A172 (cell line): ENCODE measurements at places on chromosomes 12 and 14. TPM values are rescaled to one million over a fixed set of nuclear protein-coding genes. Genes with fewer than 3 reads are reported as not detected.

MON2 gene
- total RNA-seq, result 10.9 and 15.1 TPM in 2 replicates

DHH gene
- not detected in 2 replicates for total RNA-seq

MLEC gene
- 105 and 120 TPM in 2 replicates for total RNA-seq

TGFB3 gene
- total RNA-seq, result 2.1 and 2.3 TPM in 2 replicates

KRT77 gene
- total RNA-seq, result not detected in 2 replicates

DNAI7 gene
- 0.38 TPM in 1 of 2 replicates, not detected in the other for total RNA-seq

MSI1 gene
- total RNA-seq, result 0.57 and 1.6 TPM in 2 replicates

GOLGA5 gene
- 24.7 and 28.1 TPM in 2 replicates for total RNA-seq

- no peak for DNase-seq
Measured at GRCh38 chr14:25953532-25954139, 644.2 kb downstream of the NOVA1 start.

GRCh38 chr12:14879222-14879933 is 6.3 kb downstream of the MGP start:
- no peak for DNase-seq

DNA sequence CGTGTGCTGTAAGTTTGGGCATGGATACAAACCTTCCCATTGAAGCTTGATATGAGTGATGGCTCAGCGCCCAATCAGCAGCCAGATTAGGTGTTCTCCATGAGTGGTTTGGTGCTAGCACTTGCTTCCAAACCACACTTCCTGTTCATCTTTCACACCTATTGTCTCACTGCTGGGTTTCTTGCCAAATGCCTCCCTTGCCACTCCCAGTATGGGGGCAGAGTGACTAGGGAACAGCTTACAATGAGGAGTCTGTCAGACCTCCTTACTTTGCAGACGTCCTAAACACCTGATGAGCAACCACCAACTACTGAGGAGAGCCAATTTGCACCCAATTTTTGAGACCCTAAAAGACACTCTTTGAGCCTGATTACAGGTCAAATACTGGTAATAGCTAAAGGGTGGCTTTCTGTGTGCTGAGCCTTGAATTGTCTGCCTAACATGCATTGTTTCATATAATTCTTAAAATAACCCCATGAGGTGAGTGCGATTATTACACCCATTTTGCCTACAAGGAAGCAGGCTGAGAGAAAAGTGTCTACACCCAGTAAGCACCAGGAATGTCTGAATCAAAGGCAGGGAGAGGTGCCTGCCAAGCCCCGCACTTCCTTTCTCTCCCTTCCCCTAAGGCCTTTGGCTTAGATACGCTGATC is 48.4 kb upstream of the FOS start:
- peak; percentile 83 for DNase-seq

DNA sequence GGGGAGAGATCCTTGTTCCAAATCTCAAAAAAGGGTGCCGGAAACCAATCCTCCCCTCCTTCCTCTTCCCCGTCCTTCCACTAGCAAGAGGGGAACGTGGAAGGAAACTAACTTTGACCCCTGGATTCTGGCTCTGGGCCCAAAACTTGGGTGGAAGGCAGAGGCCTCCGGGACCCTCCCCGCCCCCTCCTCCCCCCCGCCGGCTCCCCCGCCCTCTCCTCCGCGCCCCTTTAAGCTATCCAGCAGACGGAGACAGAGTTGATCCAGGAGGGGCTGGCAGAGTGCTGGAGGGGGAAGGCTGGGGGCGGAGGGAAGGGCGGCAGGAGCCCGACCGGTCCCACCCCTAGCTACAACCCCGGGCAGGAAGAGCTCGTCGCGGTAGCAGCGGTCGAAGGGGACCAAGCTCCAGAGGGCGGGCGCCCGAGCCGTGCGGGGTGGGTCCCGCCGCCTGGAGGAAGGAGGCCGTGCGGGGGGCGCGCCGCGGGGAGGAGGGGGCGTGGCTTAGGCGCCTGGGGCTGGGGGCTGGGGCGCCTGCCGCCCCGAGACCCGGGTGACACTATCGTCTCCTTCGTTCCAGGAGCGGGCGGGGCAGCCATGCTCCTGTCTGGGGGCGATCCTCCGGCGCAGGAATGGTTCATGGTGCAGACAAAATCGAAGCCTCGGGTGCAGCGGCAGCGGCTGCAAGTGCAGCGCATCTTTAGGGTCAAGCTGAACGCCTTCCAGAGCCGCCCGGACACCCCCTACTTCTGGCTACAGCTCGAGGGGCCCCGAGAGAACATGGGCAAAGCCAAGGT is at the start of gene NYNRIN:
Gene NYNRIN, plus strand, starts transcription at position 351 of the 794 bp plus-strand sequence. Its CDS starts 244 bp downstream, at position 595.
- no peak for DNase-seq

GRCh38 chr14:88384718-88385117 is 739 bp upstream of the SPATA7 start:
- no peak for DNase-seq

- DNase-seq, result peak; percentile 22
Measured at GRCh38 chr12:46771268-46771827, 54.4 kb downstream of the SLC38A4 start.

DNA sequence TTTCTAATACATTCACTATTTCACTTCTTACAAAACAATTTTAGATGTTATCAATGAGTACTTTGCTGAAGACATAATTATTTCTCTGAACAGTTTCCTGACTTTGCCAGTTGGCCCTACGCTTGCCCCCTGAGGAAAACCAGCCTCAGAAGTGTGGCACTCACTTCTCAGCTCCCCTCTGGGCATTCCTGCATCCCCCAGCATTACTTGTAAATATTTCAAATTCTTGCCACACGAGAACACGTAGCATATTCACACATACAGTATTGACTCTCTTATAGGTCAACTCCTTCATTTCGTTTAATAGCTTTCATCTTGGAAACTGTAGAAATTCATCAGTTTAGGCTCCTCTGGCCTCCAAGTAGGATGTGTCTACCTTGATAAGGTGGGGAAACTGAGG is 65.2 kb downstream of the OTX2 start:
- no peak for DNase-seq

DNA sequence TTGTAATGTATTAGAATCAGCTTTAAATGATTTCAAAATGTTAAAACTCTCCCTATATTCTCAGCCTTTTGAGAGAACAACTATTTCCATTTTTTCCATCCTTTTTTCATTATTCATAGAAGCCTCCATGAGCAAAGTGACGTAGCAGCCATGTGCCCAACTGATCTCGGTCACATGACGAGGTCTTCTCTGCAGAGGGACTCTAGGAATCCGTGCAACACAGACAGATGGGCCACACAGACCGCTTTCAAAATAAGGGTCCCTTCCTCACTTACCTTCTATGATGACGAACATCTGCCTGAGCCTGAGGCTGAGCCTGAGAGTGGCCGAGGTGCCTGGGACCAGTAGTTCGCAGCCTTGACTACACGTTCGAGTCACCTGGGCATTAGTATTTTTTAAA is 293.8 kb downstream of the FOXN3 start:
- no peak for DNase-seq

DNA sequence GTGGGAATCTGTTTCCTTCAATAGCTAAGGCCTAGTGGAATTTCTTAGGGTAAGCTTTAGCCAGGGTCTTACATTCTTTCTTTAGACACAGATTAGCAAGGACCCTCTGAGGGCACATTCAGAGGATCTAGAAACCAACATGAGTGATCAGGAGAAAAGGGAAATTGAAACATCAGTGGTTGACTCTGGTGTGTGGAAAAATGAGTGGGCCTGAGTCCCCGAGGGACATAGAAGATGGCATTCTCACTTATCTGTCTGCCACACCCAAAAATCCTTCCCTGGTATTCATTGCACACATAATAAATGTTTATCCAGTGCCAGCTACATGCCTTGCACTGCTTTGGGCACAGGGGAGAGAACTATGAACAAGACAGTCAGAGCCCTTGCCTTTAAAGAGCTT is 82.9 kb downstream of the SSPN start:
- DNase-seq, result no peak

- DNase-seq, result no peak
Measured at GRCh38 chr14:69804902-69805301, 7.9 kb upstream of the SLC10A1 start.

- no peak for DNase-seq
Measured at GRCh38 chr14:62081012-62081612, 318.9 kb downstream of the SNAPC1 start.

GRCh38 chr12:25200703-25201102 is 5.7 kb downstream of the ETFRF1 start:
- DNase-seq, result peak; percentile 32

- DNase-seq, result no peak
Measured at GRCh38 chr12:45708901-45709300, 20.6 kb upstream of the ARID2 start.

DNA sequence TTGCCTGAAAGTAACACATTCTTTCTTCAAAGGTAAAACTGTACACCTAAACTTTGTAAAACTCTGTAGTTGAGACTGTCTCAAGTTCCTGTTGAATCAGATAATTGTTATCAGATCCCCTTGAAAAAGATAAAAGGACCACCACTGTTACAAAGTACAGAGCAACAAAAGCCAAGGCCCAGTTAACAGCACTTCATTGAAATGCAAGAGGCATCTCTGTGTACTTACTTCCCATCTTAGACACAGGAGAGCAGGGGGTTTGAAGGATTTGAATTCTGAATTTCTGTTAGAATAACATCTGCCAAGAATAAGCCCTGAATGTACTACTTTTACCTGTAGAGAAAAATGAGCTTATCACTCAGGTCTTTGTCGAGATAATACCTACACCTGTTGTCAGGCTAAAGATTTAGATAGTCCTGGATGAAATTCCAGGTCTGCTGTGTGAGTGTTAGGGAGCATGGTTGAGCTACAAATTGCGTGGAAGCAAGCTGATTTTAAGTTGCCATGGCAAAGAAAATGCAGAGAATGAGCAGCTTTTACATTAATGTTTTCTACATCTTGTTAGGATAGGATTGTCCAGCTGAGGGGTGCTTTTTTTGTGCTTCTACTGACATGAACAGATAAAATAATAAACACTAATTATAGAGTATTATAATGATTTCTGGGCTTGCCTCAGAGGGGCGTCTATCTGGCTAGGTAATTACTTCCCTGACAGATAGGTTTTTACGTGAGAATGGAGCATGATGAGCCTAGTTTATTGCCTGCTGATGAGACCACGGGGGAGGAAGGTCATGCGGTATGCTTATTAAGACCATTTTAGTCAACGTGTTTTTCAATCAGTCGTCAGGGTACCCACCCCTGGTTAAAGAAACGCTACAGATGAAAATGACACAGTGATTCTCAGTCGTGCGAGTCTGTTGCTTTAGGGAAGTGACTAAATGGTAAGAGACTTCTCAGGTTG is 309.2 kb downstream of the PAWR start:
- no peak for DNase-seq

- no peak for DNase-seq
Measured at GRCh38 chr12:45446013-45446412, 230.1 kb downstream of the ANO6 start.

GRCh38 chr14:102969060-102969791 is 46.8 kb downstream of the AMN start:
- DNase-seq, result no peak

GRCh38 chr14:29705801-29706200 is 221.8 kb downstream of the PRKD1 start:
- no peak for DNase-seq

DNA sequence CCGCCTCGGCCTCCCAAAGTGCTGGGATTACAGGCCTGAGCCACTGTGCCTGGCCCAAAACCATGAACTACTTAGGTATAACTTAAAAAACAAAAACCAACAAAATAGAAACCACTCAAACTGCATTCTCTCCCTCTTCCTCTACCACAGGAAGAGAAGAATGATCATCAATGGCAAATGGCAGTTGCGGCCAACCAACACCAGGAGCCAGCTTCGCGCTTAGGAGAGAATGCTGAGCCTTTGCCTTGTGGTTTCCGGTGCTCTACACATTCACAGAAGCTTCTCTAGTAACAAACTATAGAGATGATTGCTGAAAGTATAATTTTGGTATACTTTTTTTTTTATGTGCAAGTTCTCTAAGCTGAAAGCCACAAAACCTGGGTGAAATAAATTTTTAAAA is 17.1 kb downstream of the CATSPERB start:
- no peak for DNase-seq

DNA sequence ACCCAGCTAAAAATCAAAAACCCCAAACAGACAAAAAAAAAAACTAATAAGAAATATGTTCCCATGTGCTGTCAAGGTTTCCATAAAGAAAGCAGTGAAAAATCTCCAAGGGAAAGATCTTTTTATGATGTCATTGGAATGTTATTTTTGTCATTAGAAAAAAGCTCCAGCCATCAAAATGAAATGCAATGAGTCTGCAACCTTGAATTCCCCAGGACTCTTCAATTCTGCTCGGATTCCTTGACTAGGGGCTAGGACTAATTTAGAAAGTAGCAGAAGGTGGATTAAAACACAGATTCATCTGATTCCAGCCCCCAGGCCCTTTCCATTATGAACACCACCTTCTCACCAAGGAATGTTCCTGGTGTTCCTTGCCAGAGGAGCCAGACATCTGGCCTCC is 6.0 kb upstream of the PCNX1 start:
- DNase-seq, result peak; percentile 38

- no peak for DNase-seq
Measured at GRCh38 chr12:71465796-71466195, 26.2 kb downstream of the LGR5 start.

DNA sequence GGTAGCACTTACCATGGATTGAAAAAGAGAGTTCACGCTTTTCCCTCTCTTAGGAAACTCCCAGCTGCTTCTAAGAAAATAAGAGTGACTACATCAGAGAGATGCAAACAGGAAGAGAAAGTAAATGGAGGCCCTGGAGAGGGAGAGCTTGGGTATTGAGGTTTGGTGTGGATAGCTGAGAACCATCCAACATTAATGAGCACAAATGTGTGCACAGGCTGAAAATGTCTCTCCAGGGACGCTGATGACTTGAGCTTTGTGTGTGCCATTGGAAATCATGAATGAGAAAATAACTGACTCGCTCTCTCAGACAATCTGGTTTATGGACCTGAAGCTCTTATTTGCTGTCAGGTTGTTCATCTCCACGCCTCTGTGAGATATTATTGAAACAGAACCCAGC is 318.8 kb downstream of the NRXN3 start:
- DNase-seq, result no peak

- no peak for DNase-seq
Measured at GRCh38 chr14:104895786-104896661, 28.7 kb upstream of the PLD4 start.

DNA sequence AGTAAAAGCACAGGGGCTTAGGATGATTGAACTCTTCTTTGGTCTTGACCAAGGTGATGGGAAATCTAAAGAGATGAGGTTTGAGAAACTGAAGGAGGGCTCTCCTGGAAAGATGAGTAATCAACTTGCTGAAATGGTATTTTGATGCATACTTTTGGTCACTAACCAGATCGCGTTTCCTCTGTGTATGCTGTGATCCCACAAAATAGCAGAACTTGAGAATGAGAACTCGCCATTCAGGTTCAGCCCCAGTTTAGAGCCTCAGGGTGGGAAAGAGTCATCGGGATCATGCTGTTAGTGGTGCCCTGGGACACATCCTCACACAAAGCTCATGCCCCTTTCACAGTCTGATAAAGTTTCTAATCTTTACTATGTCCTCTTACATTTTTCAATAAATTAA is 488.8 kb downstream of the ETNK1 start:
- DNase-seq, result no peak
